Hindlimb muscle (tissue), 1 donor: ENCODE measurements at places on chromosomes 5 and 9.

DNA sequence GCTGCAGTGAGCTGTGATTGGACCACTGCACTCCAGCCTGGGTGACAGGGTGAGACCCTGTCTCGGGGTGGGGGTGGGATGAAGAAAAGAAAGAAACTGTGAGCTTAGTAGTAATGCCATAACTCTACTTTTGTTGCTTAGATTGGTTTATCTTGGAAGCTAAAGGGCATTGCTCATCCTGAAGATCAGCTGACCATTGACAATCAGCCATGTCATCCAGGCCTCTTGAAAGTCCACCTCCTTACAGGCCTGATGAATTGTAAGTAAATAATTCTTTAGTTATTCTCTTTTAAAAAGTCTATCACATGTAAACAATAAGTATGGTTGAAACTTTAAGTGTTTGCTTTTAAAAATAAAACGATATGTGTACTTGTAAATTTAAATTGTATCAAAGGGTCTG lies 11.4 kb downstream of the OCLN start:
- DNase-seq = no peak

GRCh38 chr9:72315089-72315509 lies 49.9 kb downstream of the ZFAND5 start:
- DNase-seq = no peak

DNA sequence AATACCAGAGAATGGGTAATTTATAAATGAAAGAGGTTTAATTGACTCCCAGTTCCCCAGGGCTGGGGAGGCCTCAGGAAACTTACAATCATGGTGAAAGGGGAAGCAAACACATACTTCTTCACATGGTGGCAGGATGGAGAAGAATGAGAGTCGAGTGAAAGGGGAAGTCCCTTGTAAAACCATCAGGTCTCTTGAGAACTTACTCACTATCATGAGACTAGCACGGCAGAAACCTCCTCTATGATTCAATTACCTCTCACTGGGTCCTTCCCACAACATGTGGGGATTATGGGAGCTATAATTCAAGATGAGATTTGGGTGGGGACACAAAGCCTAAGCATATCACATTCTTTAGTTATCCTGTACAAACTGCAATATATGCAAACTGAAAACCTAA lies 609.4 kb downstream of the MTRR start:
- DNase-seq = no peak

DNA sequence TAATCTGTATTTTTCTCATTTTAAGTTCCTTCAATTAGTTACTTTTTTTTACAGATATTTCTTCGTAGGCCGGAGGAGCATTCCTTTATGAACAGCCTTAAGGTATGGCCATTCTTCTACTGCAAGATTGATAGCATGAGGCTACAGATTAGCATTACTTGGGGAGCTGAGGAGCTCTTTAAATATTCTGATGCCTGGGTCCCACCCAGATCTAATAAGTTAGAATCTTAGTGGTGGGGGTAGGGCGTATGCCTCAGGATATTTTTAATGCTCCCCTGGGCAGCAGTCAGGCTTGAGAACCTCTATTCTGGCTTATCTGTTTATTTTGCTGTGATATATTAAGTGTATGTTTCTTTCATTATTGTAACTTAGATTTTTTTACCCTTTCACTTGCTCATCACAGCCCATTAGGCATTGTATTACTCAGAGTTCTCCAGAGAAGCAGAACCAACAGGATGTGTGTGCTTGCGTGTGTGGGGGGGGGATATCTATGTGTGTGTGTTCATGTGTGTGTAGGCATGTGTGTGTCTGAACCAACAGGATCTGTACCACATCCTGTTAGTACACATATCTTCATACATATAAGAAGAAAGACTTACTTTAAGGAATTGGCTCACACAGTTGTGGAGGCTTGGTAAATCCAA lies 91.8 kb upstream of the MTAP start:
- no peak for DNase-seq

- no peak for DNase-seq
Measured at GRCh38 chr5:65382582-65382981, 99.1 kb downstream of the ADAMTS6 start.

DNA sequence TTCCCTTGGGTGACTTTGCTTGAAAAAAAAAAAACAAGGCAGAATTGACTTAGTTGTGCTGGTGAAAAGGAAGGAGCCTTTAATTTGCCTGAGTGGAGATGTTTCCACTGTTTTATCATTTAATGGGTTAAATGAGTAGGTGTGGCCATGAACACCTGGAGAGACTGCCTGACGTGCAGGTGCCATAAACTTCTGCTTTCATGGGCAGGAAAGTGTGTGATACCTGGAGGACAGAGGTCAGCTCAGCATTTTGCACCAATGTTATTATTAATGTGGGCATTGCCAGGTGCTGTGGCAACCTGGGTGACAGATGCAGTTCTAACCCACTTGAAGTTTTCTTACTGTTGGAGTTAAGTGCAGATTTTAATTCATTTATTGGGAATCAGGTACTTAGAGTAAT lies 145.4 kb downstream of the CD180 start:
- DNase-seq = no peak

DNA sequence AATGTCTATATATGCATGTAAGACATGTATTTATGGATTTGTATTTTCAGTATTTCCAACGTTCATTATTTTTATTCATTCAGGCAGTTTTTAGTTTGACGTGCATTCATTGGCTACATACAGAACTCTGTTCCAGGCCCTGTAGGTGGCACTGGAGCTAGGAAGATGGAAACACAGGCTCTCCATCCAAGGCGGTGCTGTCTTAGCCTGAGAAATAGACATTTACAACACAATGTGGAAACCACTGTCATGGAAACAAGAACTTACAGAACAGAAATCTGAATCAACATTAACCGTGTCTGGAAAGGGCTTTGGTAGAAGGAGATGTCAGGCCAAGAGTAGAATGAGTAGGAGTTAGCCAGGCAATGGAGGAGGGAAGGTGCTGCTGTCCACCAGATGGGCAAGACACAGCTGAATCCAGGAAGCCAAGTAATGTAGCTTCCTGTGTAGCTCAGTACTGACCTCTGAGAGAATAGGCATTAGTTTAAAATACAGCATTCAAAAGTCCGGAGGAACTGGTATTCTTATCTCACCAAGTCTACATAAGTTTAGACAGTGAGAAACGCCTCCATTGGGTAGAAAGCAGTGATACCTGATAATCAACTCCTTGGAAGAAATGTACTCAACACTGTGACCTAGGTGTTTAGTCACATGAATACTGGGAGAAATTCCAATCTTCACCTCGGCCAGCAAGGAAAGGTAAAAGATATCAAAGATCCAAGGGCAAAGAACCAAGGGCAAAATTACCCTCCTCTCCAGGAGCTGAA lies 388.6 kb upstream of the CDH6 start:
- no peak for DNase-seq

- DNase-seq = no peak
Measured at GRCh38 chr5:140869555-140869886, 764 bp downstream of the PCDHA11 start.

DNA sequence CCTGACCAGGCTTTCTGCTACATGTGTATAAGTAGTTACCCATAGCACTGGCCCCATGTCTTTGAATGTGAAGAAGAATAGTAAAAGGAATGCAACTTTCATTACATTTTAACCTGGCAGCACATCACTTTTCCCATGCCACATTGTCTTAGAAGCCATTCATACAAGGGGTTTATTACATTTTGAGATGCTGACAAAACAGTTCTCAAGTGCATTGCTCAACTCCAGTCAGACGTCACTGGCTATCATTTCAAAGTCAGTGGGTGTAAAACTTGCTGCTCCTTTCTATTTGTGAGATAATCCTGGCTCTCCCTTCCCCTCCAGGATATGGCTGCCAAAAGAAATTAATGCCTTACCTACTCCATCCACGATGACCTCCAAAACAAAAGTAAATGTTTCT lies 97.0 kb upstream of the VCAN start:
- DNase-seq = no peak

- DNase-seq = no peak
Measured at GRCh38 chr9:82560457-82560904, 502.5 kb downstream of the RASEF start.
